ENCODE measurements at places on chromosomes 4 and X.

DNA sequence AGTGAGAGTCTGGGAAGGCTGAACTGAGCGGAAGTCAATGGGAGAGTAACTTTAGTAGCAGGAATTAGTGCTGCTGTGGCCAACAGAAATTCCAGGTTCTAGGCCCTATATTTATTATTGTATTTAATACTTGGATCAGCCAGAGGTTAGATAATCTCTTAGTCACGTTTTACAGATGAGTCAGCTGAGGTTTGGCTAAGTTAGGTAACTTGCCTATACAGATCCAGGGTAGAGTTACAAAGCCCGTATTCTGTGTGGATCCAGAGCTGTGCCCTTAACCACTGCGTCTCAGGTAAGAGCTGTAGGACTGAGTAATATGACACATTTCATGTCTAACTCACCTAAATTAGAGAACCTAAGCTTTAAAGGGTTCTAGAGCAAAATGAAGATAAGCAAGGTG lies 20.5 kb downstream of the PSMD10 start:
- no peak for DNase-seq

DNA sequence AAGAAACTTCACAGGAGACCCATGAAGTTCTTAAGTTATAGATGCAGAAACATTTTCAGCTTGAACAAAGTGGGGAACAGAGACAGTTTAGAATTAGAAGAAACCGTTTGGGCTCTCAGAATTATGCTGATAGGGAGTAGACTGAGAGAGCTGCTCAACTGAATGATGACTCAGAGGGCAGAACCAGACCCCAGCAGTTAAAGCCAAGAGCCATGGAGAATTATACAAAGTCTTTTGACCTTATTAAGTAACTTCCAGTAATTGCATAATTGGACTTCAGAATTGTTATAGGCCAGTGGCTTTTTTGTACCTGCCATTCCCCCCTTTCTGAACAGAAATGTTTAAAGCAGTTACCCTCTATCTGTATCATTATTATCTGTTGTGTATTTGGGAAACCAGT lies 642.1 kb downstream of the CCSER1 start:
- no peak for DNase-seq

GRCh38 chr4:154711522-154711921 lies 32.3 kb upstream of the LRAT start:
- no peak for DNase-seq

- DNase-seq = no peak
These were observed 789 bp downstream of the ARHGAP10 start for GRCh38 chr4:147732518-147733235.

- no peak for DNase-seq
These were observed 37.8 kb downstream of the PHKA2 start for GRCh38 chrX:18946157-18946556.

GRCh38 chrX:16524316-16524715 lies 125.6 kb upstream of the S100G start:
- no peak for DNase-seq

DNA sequence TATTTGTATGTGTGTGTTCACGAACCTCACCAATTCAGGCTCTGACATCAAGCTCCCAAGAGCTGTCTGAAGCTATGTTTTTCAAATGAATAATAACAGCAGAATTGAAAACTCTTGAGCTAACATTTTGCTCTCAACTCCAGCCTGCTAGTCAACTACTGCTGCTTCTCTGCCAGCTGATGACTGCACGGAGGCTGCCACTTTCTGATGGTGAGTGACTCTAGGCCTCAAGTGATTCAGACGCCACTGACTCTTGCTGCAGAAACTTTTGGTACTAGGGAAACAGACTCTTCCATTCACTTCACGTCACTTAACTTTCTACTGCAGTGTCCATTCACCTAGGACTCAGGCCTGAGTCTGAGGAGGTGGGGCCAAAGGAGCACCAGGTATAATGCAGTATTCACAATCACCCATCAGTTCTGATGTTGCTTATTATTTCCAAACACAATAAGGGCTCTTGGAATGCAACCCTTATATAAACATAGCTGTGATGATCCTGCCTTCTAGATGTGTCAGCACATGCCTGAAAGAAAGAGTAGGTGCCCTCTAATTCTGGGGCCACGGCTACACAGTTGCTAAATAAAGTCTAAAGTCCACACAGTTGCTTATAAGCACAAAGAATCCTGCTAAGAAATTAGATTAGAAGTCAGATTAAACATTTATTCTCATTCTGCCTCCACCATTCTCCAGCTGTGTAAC lies 16.0 kb downstream of the PRDM8 start:
- DNase-seq = no peak

DNA sequence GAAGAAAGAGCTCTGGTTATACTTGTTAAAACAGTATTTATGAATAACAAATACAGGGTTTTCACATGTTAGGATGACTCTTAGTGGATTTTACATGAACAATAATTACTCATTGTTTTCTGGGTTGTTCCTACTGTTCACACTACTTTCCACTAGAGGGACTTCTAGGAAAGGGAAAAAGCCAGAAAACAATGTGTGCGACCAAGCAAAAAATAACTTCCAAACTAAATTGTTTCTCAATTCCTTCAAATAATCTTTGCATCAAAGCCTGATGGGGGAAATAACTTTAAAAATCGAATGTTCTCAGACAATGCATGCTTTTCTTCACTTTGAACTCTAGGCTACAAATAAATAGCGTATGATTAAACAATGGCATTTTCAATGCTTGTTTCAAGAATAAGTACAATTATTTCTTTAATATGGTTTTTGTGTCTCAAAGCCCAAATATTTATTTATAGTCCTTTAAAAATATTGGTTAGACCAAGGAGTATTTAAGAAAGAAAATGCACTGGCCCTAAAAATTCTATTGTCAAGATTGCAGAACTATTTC lies 72.1 kb upstream of the ETNPPL start:
- no peak for DNase-seq

- DNase-seq = no peak
These were observed 296.9 kb downstream of the INPP4B start for GRCh38 chr4:142549248-142549647.

GRCh38 chr4:71186566-71187403 lies 152.0 kb upstream of the SLC4A4 start:
- peak; percentile 15 for DNase-seq

DNA sequence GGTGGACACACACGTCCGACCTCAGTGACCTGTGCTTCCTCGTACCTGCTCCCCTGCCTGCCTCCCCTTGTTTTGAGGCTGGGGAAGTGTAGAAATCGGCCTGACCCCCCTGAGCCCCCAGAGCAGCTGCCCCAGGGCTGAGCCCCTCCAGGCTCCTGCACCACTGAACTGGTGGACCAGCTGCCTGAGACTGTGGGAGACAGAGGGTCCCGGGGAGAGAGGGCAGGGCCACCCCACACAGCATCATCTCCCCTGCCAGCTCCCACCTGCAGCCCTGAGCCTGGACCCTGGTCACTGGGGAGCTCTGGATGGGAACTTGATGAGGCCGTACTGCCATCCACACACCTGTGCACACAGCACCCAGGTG lies 15.0 kb upstream of the NAT8L start:
- DNase-seq = no peak

DNA sequence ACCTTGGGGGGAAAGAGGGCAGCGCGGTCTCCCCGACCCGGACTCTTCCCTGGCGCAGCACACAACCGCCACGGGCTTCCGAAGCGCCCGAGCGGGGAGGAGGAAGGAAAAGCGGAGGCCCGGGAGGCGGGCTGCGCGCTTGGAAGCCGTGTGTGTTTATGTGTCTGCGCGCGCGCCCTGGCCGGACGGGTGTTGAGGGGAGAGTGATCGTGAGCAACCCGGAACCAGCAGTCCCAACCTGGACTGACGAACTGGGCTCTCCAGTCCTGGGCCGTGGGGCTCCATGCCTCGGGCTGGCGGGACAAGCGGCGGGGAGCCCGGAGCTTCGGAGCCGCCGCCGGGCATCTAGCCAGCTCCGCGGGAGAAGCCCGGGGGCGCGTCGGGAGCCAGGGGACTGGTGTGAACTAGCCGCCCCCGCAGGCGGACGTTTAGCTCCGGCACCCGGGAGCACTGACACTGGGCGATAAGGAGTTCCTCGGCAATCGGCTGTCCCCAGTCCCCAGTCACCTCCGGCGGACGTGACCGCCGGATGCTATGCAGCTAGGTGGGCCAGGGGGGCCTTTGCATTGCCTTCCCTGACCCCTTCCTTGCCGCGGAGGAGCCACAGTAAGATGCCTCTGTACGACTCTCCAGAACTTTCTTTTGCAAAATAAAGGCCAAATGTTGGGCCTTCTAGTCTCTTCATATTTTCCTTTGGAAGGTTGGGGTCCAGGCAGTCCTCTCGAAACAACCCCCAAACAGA lies 74.8 kb upstream of the BCOR start:
- peak; percentile 31 for DNase-seq

DNA sequence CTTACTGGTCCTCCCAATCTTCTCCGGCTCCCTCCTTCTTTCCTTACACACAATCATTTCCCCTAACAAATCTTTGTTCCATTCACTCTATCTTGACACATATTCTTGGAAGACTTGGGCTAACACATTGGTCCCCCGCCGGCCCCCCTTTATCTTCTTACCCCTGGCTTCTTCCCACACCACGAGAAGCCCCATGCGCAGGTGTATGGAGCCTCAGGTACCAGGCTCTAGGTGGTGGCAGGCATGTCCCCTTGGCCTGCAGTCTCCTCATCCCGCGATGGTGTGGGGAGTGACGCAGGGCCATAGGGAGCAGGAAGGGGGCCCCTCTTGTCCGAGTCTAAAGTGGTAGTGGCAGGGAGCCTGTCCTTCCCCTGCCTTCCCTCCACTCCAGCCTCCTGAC lies 49.9 kb downstream of the DIPK2B start:
- DNase-seq = no peak

- no peak for DNase-seq
These were observed 79.2 kb upstream of the UGT8 start for GRCh38 chr4:114519368-114519767.

- DNase-seq = no peak
These were observed 243.1 kb upstream of the APOOL start for GRCh38 chrX:84760560-84760959.

- no peak for DNase-seq
These were observed 3.2 kb downstream of the RPS6KA3 start for GRCh38 chrX:20263474-20263873.

GRCh38 chrX:110402091-110402849 lies 43.6 kb downstream of the RTL9 start:
- DNase-seq = no peak
